ENCODE measurements at places on chromosomes 6 and 20.

DNA sequence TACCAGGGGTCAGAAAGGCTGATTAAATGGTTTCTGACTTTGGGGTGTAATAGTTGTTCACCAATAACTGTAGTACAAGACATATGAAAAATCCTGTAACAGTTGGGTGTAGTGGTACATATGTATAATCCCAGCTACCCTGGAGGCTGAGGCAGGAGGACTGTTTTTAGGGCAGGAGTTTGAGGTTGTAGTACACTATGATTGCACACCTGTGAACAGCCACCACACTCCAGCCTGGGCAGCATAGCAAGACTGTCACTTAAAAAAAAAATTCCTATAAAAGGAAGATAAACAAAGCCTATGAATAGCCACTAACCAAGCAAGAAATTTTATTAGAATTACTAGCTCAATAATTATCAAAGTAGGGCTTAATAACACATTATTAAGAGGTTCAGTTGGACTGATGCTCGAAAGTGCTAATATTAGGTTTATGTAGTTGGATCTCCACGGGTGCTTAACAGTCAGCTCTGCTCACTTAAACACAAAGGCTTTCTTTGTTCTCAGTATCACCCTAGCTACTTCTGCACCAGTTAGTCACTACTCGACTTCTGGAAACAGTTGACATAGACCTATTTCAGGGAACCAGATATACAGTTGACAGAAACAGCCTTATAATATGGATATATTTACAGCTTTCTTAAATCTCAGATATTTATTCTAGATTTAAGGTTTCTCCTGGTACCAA, 113.0 kb downstream of the MTFR2 start:
- DNase-seq, result no peak

- DNase-seq, result no peak
Measured at GRCh38 chr6:155077784-155078183, 82.7 kb downstream of the TIAM2 start.

- peak; percentile 46 for DNase-seq
Measured at GRCh38 chr6:129280749-129281148, 397.8 kb downstream of the LAMA2 start.

DNA sequence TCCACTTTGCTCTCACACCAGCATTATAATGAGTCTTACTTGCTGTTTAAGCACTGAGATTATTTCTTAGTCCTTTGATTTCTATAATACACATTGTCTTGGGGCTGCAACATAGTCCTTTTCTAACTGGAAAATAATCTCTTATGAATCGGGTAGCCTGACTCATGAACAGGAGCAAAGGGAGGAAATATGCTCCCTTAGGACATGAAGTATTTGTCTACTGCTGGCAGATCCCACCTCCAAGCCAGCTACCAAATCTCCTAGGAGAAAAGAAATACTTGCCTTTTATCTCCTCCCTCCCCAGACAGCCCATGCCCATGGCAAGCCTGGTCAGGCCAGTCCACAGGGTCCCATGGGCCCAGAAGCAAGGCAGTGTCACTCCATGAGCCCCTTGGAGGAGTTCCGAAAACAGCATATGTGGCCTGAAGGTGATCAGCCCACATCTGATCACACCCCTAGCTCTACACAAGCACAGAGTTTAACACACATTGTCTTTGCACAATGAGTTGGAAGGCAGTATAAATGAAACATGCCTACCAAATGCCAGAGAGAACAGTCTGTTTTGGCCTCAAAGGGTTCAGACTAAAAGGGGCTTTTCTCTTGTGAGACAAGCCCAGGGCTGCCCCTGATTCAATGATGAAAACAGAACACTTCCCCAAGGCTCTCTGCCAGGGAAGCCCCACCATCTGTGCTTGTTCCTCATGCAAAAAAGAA, 37.1 kb upstream of the SLC4A11 start:
- DNase-seq, result no peak

GRCh38 chr6:161439093-161439492, 165.2 kb upstream of the AGPAT4 start:
- DNase-seq, result no peak

- DNase-seq, result no peak
Measured at GRCh38 chr20:11748436-11748835, 169.3 kb upstream of the BTBD3 start.

Measured in CD4-positive, alpha-beta T cell treated with Interleukin-15 for 1 hour (primary cell).